SW 1271 (cell line): ENCODE measurements at places on chromosomes 2 and 18.

DNA sequence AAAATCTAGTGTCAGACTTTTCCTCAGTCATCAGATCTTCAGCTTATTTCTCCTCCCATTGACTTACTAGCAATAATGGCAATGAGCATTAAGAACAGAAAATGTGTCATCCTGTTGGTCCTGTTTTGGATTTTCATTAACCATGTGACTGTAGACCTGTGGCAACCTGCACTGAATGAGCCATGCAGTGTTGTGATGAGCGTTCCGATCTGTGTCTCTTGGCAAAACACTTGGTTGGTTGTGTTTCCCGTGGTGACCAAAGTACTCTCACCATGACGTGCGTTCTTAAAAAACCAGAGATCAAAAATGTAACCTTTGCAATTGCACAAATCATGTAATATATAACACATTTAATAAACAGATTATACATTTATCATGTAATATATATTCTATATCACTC lies 138.6 kb downstream of the MAP3K20 start:
- no peak for DNase-seq

DNA sequence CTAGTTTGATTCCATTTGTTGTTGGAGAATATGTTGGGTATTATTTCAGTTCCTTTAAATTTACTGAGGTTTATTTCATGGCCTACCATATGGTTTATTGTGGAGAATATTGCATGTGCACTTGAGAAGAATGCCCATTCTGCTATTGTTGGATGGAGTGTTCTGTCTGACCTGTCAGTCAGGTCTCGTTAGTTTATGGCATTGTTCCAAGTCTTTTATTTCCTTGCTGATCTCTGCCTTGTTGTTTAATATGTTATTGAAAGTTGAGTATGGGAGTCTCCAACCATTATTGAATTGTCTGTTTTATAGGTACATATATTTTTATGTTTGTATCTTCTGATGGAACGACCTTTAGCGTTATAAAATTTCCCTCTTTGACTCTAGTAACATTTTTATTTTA lies 86.3 kb downstream of the PTPN4 start:
- DNase-seq, result no peak

- no peak for DNase-seq
Measured at GRCh38 chr2:107595285-107595684, 231.4 kb upstream of the RGPD4 start.

- no peak for DNase-seq
Measured at GRCh38 chr2:168970711-168971233, 60.4 kb downstream of the ABCB11 start.

- DNase-seq, result no peak
Measured at GRCh38 chr2:112024231-112024630, 30.8 kb upstream of the TMEM87B start.

DNA sequence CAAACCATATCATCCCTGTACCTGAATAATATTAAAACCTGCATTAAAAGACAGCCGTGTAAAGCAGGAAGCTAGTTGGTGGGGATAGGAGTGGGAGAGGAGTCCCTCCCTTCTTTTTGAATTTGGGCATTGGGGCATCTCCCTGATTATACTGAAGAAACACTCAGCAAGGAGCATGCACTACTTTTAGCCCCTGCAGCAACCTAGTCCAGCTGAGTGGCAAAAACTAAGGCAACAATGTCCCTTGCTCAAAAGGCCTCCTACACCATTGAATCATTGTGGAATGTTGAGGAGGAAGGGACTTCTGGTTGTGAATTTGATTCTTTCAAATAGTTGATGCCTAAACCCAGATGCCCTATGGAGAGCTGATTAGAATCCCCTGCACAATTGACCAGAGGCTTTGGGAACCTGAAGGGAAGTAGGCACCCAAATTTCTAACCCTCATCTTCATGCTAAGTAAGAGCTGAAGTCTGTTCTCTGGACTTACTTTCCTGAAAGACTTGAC lies 111.7 kb downstream of the DDX1 start:
- DNase-seq, result no peak

DNA sequence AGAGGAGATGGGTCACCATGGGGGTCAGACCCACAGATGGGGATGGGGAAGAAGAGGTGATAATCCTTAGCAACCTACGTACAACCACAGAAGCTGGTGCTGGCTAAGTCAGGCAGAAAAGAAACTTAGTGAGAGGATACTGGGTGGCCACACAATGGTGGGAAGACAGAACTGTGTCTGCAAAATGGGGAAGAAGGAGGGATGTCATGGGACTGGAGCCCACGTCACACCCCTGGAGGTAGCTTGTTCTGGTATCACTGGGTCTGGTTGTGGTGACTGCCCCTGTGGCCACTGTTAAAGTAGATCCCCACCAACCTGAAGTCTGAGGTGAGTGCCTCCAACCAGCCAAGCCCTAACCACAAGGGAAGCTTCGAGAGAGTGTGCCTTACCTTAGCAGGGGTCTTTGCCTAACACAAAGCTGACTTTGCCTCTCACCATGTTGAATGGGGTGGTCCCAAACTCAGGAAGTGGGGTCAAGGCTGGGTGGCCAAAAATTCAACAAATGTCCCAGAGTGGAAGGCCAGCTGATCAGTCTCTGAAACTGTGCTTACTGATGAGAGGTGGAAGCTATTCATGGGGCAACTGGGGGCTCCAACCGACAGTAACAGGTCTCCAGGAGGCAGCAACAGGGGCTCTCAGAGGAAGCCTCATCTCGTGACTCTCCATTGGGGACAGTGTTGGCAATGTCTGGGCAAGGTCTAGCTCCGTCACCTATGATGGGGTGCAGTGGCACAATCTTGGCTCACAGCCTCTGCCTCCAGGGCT lies 64.8 kb upstream of the SLC1A4 start:
- no peak for DNase-seq

DNA sequence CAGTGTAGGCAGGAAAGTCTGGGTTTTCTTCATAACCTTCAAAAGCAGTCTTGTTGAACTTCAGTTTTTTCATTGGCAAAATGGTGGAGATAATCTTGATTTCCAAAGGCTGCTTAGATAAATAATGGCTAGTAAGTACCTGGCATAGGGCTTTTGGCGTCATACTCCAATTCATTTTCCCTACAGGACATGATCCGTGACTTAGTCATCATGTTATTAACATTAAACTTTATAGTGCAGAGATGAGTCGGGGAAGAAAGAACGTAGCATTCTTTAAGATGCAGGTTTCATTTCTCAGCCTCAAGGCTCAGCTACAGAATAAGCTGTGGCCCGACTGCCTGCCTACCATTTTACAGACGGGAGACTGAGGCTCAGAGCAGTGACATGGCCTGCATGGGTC lies 64.0 kb downstream of the RALBP1 start:
- no peak for DNase-seq

GRCh38 chr2:135882415-135882814 lies 6.2 kb upstream of the MCM6 start:
- DNase-seq, result no peak

DNA sequence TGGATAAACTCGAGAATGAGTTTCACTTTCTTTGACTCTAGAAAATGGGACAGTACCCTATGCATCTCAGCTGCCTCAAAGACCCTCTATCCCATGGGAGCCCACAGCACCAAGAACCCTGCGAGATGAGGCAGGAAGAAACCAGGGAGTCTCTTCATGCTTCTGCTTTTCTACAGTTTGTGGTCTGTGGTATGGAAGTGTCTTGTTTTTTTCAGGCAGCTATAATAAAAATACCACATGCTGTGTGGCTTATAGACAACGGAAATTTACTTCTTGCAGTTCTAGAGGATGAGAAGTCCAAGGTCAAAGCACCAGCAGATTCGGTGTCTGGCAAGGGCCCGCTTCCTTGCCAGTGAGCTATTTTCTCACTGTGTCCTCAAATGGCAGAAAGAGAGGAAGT lies 257.9 kb downstream of the SUCLG1 start:
- DNase-seq, result no peak

- DNase-seq, result peak; percentile 11
Measured at GRCh38 chr2:200812122-200813022, 662 bp downstream of the BZW1 start.

DNA sequence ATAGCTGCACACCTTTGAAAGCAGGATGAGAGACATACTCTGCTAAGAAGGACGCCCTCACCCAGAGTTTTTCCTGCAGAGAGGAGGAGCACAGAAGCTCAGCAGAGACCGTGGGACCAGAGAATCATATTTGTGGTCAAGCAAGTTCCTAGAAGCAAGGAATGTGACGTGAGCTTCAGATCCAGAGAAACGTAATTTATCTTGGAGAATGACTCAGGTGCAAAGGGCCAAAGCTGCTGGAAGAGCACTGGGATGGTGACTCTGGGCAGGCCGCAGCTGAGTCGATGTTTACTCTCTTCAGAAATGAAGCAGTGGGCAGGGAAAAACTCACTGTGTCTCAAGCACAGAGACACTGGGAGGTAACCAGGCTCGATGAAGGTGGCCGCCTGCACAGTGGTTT lies 50.1 kb upstream of the IGFBP2 start:
- DNase-seq, result no peak

DNA sequence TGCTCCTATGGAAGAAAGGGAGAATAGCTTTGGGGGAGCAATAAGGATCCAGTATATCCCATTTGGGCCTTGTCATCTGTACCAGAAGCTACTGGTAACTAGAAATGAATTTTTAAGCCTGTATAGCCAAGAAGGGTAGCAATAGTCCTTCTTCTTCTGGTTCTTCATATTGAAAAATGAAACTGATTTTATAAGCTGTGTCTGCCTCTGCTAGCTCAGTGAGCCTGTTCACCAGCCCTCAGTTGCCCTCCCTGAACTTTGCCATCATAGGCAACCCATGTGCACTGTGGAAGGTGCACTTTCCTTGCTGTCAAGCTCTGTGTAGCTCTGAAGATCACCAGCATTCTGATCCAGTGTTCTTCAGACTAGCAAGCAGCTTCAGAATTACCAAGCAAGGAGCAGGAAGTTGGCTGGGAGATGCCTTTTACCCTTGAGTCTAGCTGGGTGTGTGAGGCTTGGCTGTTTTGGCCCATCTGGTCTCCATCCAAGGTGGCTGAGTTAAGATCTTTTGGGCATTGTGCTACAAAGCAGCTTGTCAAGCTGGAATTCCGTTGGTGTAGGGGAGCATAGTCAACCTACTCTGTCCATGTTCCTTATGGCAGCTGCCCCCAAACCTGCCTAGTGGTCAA lies 55.8 kb upstream of the MGAT5 start:
- no peak for DNase-seq

- DNase-seq, result no peak
Measured at GRCh38 chr2:11354363-11355154, 10.1 kb upstream of the ROCK2 start.

- DNase-seq, result no peak
Measured at GRCh38 chr2:96877042-96877451, 7.2 kb upstream of the SEMA4C start.

DNA sequence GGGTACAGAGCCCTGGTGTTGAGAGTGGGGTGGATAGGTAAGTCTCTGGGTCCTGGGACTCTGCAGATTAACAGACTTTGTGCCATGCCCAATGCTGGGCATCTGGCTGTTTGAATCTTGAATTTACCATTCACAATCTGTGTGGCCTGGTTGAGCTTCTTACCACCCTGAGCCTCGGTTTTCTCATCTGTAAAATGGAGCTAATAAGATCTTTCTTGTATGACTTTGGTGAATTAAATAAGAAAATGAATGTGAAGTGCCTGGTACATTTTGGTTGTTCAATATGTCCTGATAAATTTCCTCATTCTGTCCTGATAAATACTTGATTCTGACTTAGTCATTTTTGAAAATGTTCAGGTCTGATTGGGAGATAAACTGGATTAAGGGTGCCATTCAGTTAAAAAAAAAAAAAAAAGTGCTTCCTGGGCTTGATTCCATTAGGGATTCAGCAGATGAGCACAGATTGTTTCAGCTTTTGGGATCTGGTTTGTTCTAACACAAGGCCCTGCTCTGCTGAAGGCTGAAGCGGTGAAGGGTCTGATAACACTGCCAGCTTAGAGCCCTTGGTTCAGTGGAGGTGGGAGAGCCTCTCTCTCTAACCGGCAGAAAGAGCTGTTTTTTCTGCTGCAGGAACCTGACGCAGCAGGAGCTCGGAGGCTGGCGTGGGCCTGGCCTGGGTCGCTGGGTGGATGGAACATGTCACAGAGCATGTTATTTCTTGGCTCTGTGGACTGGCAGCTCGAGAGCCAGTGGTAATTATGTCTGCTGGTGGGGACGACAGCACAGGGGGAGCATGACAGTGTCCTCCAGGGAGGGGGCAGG lies 84.5 kb upstream of the MCFD2 start:
- no peak for DNase-seq

- DNase-seq, result no peak
Measured at GRCh38 chr2:41934329-41934958, 113.4 kb upstream of the PKDCC start.

GRCh38 chr2:27379383-27379835 lies 1.1 kb downstream of the ZNF513 start:
- no peak for DNase-seq

GRCh38 chr2:118773826-118774225 lies 73.6 kb downstream of the EN1 start:
- DNase-seq, result no peak

DNA sequence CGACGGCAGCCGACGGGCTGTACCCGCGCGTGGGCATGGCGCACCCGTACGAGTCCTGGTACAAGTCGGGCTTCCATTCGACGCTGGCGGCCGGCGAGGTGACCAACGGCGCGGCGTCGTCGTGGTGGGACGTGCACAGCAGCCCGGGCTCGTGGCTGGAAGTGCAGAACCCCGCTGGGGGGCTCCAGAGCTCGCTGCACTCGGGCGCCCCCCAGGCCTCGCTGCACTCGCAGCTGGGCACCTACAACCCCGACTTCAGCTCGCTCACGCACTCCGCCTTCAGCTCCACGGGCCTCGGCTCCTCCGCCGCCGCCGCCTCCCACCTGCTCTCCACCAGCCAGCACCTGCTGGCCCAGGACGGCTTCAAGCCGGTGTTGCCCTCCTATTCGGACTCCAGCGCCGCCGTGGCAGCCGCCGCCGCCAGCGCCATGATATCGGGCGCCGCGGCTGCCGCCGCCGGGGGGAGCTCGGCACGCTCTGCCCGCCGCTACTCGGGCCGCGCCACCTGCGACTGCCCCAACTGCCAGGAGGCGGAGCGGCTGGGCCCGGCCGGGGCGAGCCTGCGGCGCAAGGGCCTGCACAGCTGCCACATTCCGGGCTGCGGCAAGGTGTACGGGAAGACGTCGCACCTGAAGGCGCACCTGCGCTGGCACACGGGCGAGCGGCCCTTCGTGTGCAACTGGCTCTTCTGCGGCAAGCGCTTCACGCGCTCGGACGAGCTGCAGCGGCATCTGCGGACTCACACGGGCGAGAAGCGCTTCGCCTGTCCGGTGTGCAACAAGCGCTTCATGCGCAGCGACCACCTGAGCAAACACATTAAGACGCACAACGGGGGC lies 2.0 kb downstream of the SP9 start:
- DNase-seq, result peak; percentile 63
